LHCN-M2 (cell line): ENCODE measurements at places on chromosomes 12 and 14.

GRCh38 chr14:57632649-57633048 is 139.0 kb upstream of the CCDC198 start:
- DNase-seq: no peak

DNA sequence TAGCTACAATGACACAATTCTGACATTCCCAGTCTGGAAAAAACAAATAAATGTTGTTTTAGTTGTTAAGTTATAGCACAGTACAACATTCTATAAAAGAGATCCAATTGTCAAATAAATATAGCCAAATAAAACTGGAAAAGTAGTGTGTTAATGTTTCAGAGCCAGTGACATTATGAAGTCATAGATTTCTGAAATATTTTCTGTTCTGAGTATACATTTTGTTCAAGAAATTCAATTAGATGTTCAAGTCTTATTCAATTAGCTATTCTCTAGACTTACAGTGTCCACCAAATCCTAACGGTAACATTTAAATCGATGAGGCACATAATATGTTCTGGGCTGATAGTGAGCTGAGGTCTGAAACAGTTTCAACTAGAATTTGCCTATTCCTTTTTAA is 196.1 kb upstream of the ABCD2 start:
- no peak for DNase-seq

GRCh38 chr14:30771595-30771994 is 102.8 kb upstream of the COCH start:
- no peak for DNase-seq

- DNase-seq: no peak
These were observed 43.3 kb upstream of the MED13L start for GRCh38 chr12:116320791-116321217.

- no peak for DNase-seq
These were observed 12.1 kb upstream of the KRT77 start for GRCh38 chr12:52715416-52715815.
